Posterior vena cava (tissue), 2 donors: ENCODE measurements at places on chromosomes 5 and 9. TPM values are rescaled to one million over a fixed set of nuclear protein-coding genes. Genes with fewer than 3 reads are reported as not detected.

APBA1 gene
- 9.2 TPM for total RNA-seq

ANKRD20A1 gene
- total RNA-seq = 2.0 TPM

HACD4 gene
- 1.6 TPM for total RNA-seq

- DNase-seq = no peak
These were observed 2167.2 kb upstream of the C9orf72 start for GRCh38 chr9:29740518-29740917.

DNA sequence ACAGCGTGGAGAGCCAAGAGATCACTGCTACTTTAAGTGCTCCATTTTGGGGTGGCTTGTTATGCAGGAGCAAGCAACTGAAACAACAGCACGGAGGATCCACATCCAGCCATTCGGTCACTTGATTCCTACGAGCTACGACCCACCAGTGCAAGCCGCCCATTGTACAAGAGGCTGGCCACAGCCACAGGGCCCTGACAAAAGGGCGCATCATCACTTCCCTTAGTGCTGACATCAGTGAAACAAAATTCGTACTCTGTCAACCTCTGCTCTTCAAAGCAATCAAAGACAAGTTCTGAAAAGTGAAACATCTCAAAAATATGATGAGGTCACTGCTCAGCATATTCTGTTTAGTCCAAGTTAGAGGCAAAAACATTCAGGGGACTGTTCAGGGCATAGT lies 168.4 kb downstream of the GADD45G start:
- peak; percentile 31 for DNase-seq

GRCh38 chr5:139635606-139636206 lies 12.4 kb upstream of the CXXC5 start:
- DNase-seq = peak; percentile 96

- no peak for DNase-seq
These were observed 62.8 kb downstream of the PFDN1 start for GRCh38 chr5:140239939-140240700.

DNA sequence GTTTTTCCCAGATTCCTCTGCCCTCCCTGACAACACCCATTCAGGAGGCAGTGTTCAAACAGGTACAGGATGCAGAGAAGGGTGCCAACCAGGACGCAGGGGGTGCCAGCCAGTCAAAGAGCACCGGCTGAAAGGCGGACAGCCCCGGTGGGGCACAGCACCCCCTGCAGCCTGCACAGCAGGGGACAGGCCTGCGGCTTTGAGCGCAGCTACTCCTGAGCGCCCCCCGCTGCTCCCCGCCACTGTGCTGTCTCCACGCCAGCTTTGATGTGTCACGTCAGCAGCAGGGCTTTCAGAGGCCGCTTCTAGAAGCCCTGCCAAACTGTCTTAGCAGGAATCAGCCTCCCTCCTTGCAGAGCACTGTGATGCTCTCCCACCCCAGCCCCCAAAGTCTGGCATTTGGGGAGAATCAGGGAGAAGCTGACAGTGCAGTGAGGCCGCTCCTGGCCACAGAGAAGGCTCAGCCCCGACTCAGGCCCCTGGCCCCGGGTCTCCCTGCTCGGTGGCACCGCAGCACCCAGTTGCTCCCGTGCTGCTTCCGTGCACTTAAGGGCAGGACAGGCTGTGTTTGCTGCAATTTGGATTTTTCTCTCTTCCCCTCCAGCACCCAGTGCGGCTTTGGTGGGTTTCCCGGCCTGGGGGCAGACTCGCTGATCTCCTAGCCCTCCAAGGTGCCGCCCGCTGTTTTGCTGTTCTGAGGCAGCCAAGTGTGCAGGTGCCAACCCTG lies 20.3 kb downstream of the AK8 start:
- DNase-seq = no peak
